ENCODE measurements at places on chromosomes 11 and 22.

DNA sequence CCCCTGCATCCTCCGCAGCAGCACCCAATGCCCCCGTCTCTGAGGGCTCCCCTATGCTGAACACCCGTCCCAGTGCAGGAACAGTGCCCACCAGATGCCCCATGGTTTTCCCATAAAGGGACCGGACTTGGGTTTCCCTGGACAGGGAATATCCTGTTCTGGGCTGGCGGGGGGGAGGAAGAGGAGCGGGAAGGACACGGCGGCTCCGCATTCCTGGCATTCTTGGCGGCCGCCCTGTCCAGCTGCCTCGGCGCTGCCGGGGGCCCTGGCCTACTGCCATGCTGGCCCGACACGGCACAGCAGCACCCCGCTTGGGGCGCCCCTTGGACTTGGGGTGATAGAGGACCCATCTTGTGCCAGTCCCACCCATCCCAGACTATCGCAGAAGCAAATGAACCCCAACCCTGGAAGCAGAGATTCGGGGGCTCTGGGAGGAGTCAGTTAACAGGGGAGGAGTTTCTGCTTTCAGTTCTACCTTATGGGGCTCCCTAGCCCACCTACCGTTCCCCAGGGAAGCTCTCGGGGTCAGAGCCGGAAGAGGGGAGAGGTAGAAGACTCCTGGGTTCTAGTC, 23.7 kb upstream of the CBX7 start:
- DNase-seq = no peak

GRCh38 chr11:19988598-19988997, 171.7 kb downstream of the DBX1 start:
- DNase-seq = no peak

DNA sequence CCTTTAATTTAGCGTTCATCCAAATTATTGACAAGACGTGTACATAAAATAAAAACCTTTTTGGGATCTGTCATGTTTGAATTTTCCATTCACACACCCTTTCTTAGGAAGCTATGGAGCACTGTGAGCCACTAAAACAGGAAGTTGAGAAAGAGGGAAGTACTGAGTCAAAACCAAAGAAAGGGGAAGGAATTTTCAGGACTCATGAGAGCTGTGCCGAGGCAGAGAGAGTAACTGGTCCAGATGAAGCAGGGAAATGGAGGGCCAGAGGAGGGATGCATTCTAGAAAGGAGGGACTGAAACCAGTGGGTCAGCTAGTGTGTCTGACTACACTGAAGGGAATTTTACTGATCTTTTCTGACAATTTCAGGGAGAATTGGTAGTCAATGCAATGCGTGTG, 24.9 kb downstream of the APLP2 start:
- no peak for DNase-seq

GRCh38 chr11:18173225-18173866, 709 bp downstream of the MRGPRX4 start:
- no peak for DNase-seq

GRCh38 chr22:30569674-30570202, 4.7 kb downstream of the GAL3ST1 start:
- no peak for DNase-seq

- peak; percentile 24 for DNase-seq
Observed at GRCh38 chr11:125180413-125181305, 16.1 kb downstream of the PKNOX2 start.

GRCh38 chr11:103441021-103441420, 331.8 kb downstream of the DYNC2H1 start:
- no peak for DNase-seq

GRCh38 chr11:70290361-70291065, 20.0 kb downstream of the PPFIA1 start:
- no peak for DNase-seq

DNA sequence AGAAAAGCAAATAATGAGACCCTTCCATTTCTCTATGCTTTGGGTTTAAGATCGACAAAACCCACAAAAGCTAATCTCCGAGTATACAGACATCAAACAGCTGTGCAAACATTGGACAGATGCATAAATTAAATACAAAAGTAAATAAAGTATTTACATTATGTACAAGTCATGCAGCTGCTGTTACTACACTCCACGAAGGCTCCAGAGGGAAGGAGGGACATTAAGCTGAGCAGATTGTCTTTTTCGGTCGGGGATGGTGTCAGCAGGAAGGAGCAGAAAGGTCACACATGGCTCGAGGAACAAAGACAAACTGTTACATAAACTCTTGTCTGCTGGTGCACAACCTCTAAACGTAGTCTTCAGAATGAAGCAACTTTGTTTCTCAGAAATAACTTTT, 88.8 kb upstream of the BARX2 start:
- no peak for DNase-seq

DNA sequence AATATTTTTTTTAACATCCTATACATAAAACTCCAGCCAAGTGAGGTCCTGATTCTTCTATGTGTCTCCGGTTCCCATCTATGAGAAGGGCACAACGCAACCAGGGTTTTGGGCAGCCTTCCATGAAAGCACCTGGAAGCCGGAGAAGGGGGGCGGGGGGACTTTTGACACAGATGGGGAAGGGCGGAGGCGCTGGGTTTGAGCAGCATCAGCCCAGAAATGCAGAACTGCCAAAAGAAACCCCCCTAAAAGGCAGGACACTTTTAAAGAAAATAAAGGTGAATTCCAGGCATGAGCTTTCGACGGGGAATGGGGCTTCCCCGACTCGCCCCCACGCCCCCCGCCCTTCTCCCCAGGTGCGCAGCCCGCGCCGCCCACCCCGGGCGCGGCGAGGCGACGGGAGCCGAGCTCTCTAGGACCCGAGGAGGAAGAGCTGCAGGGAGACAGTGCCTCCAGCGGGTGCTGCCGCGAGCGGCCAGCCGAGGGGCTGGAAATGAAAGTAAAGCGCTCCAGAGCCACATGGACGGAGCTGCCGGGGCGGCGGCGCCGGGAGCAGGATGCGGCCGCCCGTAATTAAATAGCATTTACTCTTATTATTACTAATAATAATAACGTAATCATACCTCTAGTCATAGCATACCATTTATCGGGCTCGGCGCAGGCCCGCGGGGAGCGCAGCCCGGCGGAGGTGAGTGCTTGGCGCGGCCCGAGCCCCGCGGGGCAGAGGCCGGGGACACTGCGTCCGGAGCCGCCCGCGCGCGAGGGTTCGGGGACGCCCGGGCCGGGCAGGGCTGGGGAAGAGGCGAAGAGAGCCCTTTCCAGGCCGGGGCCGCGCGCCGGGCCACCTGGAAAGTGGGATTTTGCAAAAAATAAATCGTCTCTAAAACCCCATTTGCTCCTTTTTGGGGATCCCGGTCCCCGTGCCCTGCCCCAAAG, at the start of gene ZC3H7B:
Gene ZC3H7B (plus strand): TSS at position 441 of the 936 bp plus-strand sequence. CDS start 19,136 bp downstream, outside the sequence.
- DNase-seq = peak; percentile 78

DNA sequence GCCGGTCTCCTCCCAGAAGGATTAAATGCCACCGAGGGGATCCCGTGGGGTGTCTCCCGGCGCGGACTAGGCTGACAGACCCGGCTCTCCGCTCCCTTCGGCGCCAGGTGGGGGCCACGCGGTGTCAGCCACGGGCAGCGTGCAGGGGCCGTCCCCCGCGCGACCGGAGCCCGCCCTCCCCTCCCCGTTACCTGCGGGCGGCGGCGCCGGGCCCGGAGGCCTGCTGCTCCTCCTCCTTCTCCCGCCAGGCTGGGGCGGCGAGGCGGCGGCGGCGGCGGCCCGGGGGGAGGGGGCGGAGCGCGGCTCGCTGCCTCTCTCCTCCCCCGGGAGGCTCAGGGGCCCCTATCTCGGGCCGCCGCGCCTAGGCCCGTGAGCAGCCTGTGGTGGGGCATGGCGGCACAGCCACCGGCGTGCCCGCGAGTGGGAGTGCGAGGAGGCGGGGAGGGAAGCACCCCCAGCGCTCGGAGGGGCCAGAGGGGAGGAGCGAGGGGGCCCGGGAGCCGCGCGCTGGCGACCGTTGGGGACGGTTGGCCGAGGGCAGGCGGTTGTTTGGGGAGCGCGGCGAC, 450 bp downstream of the ZBTB44 start:
- DNase-seq = no peak

- DNase-seq = no peak
Observed at GRCh38 chr11:67371189-67371910, 2.0 kb downstream of the CLCF1 start.

- no peak for DNase-seq
Observed at GRCh38 chr11:19060629-19061028, at the start of gene MRGPRX2. MRGPRX2 (minus strand) TSS chr11:19060717; CDS start chr11:19056402, 4,315 bp downstream.

DNA sequence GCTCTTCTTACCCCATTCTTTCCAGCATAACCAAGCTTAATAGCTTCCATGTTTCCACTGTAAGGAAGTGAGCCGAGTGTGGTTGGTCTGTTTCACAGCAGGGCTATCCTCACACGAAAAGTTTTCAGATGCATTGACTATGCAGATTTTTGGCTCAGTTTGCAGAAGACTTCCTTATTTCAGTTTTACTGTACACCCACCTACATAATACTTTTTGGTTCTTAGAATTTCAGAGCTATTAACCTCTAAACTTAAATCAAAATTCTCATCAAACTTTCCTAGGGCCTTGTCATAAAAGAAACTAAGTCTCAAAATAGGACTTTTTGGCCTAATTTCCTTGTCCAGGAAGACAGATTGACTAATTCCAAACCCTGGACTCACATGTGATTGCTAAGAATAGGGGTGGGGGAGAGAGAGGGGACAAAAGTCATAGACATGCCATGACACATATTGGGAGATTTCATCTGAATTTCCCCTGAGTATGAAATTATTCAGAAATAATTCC, 7.3 kb upstream of the EHF start:
- no peak for DNase-seq

- no peak for DNase-seq
Observed at GRCh38 chr22:27512283-27512761, 289.2 kb downstream of the MN1 start.

DNA sequence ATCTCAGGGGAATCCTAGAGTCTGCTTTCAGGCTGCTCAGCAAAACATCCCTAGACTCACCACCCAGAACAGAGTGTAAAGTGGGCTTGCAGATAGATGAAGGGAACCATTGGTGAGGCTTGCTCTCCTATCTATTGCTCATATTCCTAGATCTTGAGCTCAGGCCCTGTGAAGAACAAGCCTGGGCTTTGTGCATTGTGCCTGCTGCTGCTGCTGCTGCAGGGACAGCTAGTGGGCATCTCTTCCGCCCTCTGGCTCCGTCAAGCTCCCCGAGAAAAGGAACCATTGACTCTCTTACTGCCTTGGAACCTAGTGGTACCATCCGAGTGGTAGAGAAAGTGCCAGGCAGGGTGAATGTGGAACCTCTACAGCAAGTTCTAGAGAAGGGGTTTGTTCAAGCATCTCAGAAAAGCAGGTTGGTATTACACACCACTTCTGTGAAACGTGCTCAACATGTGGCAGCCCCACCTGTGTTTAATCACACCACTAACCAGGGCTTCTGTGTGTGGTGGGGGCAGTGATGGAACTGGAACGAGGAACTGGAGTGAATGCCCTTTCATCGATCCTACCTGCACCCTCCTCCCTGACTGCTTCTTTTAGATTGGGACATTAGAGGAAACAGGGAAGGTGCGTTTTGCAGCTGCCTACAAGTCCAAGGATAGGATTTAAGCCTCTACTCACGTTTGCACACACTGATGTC, 4.4 kb downstream of the BACE1-AS start:
- DNase-seq = peak; percentile 44

GRCh38 chr11:4084406-4085125, 10.0 kb upstream of the RRM1 start:
- DNase-seq = no peak

DNA sequence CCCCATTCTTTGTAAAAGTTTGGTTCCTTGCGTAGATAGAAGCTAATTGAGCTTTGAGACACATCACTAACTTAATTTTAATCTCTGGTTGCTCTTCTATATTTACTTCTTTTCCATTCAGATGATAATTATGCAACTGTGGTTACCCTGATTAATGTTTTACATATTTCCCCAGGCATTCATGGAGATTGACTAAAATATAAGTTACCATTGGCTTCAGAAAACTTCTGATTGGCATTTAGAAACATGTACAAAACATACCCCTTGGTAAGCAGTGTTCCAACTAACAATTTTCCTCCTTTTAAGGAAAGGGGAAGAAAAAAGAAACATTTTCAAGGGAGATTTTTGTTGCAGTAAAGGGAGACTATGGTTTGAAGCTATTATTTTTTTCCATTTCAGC, 43.9 kb downstream of the FAT3 start:
- DNase-seq = no peak

GRCh38 chr11:2097998-2098690, 41.0 kb downstream of the IGF2 start:
- DNase-seq = no peak

DNA sequence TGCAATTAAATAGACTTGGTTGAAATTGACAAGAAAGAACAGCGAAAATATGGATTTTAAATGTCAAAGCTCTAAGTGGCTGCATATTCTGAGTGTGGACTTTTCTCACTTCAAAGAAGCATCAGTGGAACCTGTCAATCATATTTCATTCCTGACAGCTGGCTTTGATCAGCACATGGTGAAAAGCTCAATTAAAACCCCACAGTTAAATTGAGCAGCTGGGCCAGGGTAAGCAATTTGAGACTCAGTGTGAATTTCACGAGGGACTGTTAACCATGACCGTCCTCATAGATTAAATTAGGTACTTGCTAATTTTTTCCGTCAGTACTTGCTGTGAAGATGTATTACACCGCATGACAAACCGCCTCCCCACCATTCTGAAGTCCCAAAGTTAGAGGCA, 11.0 kb upstream of the OR10D3 start:
- no peak for DNase-seq

DNA sequence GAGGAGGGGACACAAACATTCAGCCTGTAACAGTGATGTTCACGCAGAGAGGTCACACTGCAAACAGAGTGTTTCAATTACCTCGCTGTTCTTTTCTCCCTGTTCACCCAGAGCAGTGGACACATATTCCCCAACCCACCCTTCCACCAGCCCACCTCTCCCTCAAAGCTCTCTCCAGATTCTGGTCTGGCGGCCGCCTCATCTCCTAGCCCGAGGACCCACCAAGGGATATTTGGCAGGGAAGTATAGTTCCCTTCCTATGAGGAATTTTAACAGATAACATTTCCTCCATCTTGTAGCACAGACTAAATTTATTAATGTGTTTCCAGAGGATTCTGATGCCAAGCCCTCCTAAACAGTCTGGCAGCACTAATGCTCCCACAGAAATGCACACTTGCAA, 111.0 kb upstream of the LMO1 start:
- DNase-seq = no peak

- peak; percentile 33 for DNase-seq
Observed at GRCh38 chr11:1051356-1052132, 15.0 kb upstream of the MUC6 start.

GRCh38 chr11:124898711-124899110, 1.0 kb upstream of the ROBO4 start:
- DNase-seq = peak; percentile 42

DNA sequence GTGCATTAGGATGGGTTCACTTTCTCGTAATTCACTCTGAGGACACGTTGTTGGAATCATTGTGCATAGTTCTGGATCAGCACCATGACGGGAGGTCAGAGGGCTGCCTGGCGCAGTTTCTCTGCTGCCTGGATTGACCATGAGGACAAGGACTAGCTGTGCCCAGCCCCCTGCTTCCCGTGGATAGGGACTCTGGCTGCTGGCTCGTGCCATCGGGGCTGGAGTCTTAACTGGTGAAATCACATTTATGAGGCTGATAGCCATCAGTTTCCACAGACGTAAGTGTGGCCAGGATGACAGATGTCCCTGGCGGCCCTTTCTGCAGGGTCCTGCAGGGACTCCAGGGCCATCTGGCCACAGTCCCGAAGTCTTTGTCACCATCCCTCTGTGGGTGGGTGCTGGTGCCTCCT, 24.1 kb upstream of the GRAMD4 start:
- DNase-seq = no peak

Data from caudate nucleus (tissue), 63 donors.